ENCODE measurements at places on chromosomes 11 and 22.

GRCh38 chr11:71080239-71081097 is 171.9 kb downstream of the SHANK2 start:
- peak; percentile 70 for DNase-seq

DNA sequence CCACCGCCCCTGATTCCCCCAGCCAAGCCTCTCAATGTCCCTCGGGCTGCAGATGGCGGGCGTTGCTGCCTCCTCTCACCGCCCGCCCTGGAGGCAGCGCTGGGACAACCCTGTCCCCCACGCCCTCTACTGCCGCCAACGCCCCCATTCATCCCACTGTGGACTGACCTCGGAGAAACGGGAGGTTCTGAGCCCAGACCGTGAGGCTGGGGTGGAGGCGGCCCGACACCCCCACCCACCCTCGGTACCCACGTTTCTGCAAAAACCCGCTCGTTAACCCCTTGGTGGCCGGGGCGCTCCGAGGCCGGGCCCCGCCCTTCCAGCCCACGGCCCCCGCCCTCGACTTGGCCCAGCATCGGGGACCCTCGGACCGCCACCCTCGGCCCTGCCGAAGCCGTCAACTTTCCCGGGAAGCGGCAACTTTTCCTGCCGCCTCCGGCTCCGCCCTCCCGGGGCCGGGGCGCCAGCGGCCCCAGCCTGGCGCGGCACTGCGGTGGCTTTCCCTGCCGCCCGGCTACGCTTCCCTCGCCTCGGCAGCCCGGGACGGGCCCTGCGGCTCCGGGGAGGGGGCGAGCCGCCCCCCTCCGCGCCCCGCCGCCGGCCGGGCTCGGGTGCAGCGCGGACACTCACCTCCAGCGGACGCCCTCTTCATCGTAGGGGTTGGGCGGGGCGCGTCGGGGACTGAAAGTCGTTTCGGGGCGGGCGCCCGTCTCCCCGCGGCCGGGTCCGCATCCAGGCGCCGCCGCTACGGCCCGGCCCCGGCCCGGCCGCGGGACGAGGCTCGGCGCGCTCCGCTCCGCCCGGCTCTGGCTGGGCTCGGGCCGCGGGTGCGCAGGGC is 458 bp downstream of the RTN4R start:
- DNase-seq: no peak

DNA sequence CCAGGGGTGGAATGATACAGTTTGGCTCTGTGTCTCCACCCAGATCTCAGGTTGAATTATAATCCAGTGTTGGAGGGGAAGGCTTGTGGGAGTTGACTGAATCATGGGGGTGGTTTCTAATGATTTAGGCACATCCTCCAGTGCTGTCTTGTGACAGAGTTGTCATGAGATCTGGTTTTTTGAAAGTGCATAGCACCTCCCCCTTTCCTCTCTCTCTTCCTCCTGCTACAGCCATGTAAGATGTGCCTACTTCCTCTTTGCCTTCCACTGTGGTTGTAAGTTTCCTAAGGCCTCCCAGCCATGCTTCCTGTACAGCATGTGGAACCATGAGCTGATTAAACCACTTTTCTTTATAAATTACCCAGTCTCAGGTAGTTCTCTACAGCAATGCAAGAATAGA is 45.1 kb downstream of the THAP12 start:
- DNase-seq: no peak

- DNase-seq: no peak
These were observed 83.2 kb downstream of the TRIM29 start for GRCh38 chr11:120054753-120055045.

DNA sequence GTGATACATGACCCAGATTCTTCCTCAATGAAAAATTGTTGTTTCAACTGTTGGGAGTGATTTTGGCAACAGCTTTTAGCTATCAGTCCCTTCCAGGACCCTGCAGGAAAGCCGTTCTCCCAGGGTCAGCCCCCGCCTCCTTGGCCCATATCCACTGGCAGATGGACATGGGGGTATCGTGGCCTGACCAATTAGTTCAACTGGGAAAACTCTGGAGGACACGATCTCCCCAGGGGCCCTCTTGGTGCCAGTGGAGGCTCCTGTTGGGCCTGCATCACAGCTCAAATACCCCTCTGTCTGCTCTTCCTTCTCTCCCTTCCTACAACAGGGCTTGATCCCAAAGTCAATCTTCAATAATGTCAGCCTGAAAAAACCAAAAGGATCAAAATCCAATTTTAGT is 272.5 kb upstream of the B3GAT1 start:
- no peak for DNase-seq

DNA sequence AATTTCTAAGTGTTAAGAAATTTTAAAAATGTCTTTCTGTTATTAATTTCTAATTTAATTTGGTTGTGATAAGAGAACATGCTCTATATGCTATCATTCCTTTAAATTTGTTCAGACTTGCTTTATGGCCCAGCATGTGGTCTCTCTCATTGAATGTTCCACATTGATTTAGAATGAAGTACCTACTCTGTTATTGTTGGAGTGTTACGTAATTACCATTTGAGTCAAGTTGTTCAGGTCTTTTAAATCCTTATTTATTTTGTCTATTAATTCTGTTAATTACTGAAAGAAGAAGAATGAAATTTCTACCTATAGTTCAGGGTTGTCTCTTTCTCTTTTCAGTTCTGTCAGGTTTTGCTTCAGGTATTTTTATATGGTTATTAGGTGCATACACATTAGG is 57.0 kb downstream of the PRMT3 start:
- no peak for DNase-seq

DNA sequence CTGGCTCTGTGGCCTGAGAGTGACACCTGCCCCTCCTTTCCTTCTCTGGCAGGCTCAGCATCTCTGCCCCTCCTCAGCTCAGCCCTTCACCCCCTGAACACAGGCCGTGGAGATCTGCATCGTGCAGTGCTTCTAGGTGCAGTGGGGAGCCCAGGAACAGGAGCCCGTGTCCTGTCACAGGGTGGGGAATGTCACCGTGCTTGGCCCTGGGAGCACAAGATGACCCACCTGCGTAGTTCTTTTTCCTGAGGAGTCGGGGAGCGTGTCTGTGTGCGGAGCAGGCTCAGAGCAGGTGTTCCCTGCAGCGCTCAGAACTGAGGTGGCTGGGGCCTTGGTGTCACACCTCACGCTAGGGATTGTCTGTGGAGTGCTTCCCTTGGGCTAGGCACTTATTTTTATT is 10.6 kb downstream of the TBC1D22A start:
- DNase-seq: no peak

- no peak for DNase-seq
These were observed 29.6 kb downstream of the EHF start for GRCh38 chr11:34650528-34650927.

DNA sequence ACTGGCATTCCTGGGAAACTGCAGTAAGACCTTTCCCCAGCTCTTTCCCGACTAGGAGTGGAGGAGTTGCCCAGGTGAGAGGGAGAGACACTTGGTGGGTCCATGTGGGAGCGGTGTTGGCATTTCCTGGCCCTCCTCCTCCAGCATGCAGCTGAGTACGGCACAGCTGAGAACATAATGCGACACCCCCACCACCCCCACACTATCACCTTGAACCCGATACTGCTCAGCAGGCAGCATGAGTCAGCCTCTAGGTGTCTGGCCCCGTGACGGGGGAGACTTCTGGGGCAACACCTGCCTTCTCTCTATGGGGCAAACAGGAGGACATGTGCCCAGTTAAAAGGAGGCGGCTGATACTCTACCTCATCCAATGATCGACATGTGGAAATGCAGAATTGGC is 64.4 kb downstream of the PKNOX2 start:
- DNase-seq: no peak
